ENCODE measurements at places on chromosomes 7 and 10.

DNA sequence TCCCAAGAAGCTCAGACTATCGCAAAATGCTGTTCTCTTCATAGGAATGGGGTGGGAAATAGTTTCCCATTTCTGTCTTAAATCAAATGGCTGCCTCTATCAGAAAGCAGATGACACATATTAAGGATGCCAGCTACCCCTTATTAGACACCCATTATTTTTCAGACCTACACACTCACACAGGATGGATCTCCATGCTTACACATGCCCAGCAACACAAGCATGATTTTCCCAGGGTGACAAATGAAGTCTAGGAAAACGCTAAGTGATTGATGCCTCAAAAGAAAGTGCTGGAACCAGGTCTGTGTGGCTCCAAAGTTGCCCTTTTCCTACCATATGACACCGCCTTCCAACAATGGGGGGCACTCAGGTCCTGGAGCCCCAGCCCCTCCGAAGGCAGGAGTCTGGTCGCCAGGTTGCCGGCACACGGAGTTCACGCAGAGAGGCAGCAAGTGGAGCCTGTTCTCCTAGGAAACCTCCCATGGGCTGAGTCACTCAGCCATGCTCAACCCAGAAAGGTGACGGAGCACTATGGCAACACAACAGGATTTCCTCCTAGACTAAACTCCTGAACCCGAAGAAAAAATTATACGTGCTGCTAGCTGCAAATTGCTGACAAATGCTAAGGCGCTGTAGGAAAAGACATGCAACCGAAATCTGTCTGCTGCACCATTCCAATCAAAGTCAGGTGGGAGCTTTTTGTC lies 19.8 kb downstream of the VOPP1 start:
- no peak for DNase-seq

- DNase-seq: no peak
Observed at GRCh38 chr7:4100148-4100547, 581.9 kb upstream of the FOXK1 start.

DNA sequence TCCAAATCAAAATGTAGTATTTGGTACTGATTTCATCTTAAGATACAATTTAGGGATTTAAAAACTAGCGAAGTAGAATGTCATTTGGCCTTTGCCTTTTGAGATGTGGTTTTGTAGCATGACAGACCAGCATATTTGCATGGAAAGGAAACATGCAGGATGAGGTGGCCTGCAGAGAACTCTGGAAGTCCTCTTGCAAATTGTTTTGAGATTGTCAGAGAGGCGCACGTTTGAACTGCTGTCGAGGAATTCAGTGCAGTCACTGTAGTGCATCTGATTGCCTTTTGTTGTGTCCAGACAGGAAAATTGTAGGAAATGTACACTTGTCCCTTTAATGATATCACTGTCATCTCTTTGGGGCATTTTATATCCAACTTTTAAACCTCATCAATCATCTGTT lies 136.7 kb downstream of the CELF2 start:
- no peak for DNase-seq

GRCh38 chr7:102216573-102217314 lies 69.9 kb upstream of the SH2B2 start:
- DNase-seq: no peak

DNA sequence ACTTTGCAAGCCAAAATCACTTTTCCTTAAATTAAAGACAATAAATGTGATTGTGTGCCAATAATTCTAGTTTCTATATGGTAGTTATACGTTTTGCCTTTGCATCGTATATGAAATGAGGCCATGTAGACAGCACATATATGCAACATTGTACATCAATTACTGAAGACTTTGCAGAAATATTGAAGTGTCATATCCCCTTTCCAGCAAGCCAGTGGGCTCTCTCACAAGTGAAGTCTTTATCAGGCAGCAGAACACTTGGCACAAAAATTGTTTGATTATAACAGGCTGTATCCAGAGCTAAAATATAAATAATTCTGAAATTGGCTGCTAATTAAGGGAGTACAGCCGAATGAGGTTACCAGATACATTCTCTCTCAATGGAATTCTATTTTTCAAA lies 588.6 kb upstream of the SEMA3D start:
- DNase-seq: no peak

DNA sequence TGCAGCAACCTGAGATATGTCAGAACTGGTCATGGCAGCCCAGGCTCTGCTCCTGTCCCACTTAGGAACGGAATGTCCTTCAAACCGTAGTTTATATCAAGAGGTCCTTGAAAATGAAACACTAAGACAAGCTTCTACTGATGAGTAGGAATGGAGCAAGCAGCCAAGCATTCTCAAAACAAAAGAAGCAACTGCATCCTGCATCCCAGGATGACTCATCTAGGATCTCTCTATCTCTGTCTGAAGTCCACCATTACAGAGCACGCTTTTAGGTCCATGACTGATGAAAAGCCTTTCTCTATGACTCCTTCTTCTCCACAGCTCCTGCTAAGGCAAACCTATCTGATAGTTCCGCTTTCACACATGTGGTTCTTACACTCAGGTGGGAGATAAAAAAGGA lies 16.3 kb downstream of the MBL2 start:
- DNase-seq: no peak

- no peak for DNase-seq
Observed at GRCh38 chr7:28086198-28086597, 94.4 kb downstream of the JAZF1 start.

- no peak for DNase-seq
Observed at GRCh38 chr10:69316313-69317059, 38.2 kb downstream of the HK1 start.

GRCh38 chr10:96524741-96525140 lies 11.0 kb upstream of the TLL2 start:
- no peak for DNase-seq

DNA sequence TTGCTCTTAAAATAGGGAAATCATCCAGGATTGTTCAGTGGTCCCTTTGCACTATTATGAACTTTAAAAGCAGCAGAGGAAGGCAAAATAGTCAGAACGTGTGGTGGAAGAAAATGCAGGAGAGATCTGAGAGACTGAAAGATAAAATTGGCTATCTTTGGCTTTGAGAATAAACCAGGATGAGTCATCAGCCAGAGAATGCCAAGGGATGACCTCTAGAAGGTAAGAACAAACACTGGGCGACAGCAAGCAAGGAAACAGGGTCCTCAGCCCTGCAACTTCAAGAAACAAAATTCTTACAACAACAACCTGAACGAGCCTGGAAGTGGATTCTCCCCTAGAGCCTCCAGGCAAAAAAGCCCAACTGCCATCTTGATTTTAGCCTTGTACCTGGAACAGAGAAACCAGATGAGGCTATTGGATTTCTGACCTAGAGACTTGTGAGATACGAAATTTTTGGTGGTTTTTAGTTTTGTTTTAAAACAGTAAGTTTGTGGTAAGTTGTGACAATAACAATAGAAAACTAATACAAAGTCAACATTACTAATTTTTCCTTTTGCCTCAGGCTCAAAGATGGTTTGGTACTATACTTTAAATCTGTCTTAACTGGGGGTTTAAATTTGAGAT lies 130.2 kb upstream of the CNTNAP2 start:
- DNase-seq: no peak

DNA sequence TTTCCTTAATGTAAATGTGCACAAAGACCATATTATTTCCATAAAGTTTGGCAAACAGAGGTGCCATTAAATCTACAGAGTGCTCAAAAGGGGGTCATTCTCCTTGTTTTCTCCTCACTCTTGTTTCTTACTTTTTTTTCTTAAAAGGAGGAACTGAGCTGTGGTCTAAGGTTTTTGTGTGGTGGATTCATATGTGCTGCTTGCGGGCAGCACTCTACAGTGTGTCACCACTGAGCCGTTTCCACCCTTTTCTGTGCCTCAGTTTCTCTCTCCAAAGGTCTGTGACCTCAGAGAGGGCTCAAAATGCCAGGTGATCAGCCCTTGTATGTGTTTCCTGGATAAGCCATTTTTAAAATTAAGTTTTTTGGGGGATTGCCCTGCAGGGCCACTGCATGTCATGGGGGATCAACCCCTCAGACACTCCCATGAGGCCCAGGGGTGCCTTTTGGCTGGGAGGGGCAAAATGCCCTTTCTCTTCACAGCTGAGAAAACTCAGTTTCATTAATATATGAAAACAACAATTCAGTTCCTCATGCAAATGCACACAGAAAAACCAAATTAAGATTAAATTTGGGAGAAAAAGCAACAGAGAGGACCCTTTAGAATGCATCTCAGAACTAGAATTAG lies 56.9 kb upstream of the VOPP1 start:
- DNase-seq: no peak

DNA sequence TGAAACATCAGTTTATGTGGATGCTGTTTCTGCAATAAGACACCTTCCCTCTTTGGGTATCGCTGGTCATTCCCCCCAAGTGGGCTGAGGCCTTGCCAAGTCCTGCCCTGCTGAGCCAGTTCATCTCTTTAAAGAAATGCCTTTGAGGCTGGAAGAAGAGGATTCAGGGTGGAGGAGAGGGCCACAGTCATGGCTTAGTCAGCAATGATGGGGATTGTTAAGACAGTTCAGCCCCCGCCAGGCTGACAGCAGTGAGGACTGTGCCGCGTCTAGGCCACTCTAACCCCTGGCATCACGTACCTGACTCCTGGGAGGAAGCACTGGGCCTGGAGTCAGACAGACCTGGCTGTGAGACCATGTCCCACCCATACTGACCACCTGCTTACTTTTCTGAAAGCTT lies 48.3 kb downstream of the PNLIPRP2 start:
- DNase-seq: no peak

DNA sequence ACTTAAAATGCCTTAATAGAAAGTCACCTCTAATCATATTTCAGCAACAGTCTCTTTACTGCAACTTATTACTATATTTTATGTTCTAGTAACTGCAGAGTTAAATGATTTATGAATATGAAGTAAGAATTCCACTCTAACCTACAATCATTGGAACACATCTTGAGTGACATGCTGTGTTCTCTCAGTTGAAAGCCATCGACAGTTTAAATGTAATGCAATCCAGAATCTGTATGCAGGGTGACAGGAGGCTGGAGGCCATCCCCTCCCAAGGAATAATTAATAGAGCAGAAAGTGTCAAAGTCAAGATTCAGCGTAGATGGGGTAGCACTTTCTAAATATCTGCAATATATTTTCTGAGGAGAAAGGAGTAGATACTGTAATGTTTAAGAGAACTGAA lies 590.3 kb upstream of the SORCS1 start:
- DNase-seq: no peak

- DNase-seq: no peak
Observed at GRCh38 chr10:84336406-84337090, 8.2 kb downstream of the CCSER2 start.

DNA sequence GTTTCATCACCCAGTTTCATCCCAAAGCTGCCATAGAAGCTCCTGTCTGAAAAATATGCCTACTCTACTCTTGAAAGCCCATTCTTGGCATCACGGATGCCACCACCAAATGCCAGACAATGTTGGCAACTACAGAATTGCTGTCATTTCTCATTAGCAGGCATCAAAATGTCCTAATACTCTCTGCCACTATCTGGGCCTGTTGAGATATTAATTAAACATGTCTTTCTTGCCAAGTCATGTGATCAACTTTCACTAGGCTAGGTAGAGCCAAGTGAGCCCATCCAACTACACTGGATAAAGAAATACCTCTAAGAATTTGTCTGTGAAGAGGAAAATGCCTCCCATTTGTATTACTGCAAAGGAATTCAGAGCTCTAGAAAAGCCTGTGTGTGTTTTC lies 1093.3 kb upstream of the C7orf33 start:
- no peak for DNase-seq

DNA sequence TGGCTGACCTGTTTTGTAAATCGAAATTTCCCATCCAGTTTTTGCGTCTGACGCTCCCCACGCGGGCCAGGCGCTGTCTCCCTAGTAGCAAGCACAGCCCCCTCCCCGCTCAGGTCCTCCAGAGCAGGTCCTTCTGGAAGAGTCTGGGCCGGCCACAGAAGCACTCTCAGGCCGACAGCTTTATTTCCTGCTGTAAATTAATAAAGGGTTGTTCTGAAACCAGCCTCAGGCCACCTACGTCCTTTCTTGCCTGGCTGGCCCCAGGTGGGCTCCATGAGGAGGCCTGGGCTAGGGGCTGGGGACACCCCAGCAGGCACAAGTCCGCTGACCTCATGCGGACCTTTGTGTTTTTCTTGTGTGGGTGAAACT lies 35.2 kb downstream of the CAMK2B start:
- no peak for DNase-seq

DNA sequence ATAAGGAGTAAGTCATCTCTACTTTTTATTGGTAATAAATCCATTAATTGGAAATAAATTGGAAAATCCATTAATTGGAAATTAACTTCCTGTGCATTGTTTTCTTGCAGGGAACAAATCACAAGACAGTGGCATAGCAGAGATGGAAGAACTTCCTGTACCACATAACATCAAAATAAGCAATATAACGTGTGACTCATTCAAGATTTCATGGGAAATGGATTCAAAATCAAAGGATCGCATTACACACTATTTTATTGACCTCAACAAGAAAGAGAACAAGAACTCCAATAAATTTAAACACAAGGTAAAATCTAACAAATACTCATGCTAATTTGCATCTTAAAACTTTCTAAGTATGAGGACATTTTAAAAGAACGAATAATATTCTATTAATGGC lies 57.8 kb downstream of the PHYHIPL start:
- DNase-seq: no peak

DNA sequence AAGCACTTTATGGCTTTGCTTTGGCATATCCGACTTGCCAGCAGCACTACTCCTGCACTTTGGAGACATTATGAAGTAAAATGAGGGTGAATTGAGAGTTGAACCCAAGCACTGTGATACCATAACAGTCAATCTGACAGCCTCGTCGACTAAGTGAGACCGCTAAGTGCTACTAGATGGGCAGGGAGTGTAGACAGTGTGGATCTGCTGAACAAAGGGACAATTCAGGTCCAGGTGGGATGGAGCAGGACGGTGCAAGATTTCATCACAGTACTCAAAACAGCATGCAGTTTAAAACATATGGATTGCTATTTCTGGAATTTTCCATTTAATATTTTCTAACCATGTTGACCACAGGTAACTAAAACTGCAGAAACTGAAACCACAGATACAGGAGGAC lies 20.8 kb upstream of the PRTFDC1 start:
- DNase-seq: no peak

- no peak for DNase-seq
Observed at GRCh38 chr7:92427193-92427592, 20.1 kb upstream of the GATAD1 start.

GRCh38 chr7:41711283-41712064 lies 8.6 kb upstream of the INHBA start:
- DNase-seq: peak; percentile 22

DNA sequence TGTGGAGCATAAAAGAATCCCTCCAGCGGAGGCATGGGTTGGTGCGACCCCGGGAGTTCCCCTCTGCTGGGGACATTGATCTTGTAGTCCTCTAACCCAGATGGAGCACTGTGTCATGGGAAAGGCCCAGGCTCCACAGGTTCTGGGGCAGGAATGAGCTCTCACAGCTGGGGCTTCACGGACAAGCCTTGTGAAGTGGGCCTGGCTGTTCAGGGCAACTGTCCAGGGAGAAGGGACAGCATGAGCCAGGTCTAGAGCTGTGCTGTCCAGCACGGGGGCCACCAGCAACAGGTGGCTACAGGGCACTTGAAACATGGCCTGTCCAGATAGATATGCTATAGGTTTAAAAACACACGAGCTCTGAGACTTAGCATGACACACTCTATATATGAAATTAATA lies 11.4 kb downstream of the GPR26 start:
- no peak for DNase-seq
